ENCODE measurements at places on chromosomes 12 and 14. TPM values are rescaled to one million over a fixed set of nuclear protein-coding genes. Genes with fewer than 3 reads are reported as not detected.

LRRC10 gene
- total RNA-seq: not detected

AP4S1 gene
- total RNA-seq: 8.8 TPM

TAS2R7 gene
- not detected for total RNA-seq

DNA sequence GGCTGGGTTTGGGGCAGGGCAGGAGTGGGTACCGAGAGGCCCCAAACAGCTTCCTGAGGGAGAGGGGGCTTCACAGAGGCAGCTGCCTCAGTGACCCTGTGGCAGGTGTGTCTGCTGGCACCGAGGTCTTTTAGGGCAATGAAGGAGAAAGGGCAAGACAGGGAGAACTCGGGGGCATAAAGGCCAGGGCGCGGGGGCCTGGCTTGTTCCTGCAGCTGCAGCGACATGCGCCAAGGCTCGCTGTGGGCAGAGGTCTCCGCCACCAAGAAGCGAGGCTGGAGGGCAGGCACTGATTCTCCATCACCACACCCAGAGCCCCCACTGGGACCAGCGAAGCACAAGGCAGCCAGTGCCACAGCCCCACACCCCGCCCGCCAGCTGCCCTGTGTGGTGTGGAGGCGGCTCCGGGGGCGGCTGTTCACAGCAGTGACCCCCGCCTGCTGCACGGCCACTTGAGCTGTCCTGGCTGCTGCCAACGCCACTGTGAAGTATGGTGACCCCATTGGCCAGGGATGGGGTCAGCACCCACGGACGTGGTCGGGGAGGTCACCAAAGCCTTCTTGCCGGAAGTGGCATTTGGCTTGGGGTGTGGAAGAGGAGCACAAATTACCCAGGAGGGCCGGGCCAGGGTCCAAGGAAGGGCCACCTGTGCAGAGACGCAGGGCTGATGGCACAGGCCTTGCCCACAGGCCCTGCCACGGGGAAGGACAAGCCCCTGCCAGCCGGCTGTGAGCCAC lies 16.4 kb downstream of the BAG5 start:
- DNase-seq: no peak

GRCh38 chr12:117038023-117038680 lies 61.1 kb downstream of the TESC start:
- DNase-seq: no peak

DNA sequence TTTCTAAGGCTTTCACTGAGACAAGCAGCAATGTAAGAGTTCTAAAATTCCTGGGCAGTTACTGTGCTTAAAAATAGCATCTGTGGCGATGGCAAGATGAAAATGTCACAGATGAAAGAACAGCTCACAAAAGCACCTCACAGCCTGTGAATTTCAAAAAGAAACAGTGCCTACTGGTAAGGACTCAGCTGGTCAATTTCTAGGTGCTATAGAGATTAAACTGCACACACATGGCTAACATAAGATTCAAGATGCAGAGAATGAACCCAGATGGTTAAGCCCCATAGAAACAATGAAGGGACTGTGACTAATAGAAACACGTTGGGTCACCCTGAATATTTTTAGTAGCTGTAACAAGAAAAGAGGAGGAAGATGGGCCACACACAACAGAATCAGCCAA lies 12.0 kb upstream of the IL26 start:
- no peak for DNase-seq

DNA sequence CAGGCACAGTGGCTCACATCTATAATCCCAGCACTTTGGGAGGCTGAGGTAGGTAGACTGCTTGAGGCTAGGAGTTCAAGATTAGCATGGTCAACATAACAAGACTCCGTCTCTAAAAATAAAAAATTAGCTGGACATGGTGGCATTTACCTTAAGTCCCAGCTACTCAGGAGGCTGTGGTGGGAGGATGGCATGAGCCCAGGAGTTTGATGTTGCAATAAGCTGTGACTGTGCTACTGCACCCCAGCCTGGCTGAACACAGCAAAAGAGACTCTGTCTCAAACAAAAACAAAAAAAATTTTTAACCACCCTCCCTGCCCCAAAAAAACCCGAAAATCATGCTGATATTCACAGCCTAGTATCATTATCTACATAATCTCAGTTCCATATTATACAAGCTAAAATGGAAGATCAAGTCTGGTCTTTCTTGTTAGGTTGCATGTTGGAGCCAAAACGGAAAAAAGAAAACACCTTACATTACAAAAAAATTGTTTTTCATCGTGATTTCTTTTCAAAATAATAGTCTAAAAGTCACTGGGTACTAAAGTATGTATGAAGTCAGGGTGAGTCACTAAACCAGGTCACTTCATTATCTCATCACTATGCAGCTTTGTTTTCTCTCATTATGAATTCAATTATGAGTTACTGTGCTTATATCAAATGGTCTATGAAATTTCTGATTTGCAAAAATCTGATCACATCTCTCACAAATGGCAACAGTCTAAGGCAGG lies 13.8 kb downstream of the GXYLT1 start:
- no peak for DNase-seq

DNA sequence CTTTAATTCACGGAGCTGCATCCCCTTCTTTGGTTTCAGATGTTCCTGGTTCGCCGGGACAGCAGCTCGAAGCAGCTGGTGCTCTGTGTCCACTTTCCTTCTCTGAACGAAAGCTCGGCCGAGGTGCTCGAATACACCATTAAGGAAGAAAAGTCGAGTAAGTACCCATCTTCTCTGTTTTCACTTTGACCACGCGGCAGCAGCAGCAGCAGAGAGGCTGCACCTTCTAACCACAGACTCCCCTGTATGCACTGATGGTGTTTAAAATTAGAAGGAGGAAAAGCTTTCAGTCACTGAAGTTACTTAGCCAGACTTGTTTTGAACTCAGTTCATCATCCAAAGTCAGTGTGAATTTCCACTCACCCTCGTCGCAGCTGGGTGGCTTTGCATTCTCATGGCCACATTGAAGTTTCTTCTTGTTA lies 63.8 kb downstream of the RIN3 start:
- DNase-seq: peak; percentile 38

All from activated naive CD8-positive, alpha-beta T cell treated with anti-CD3 and anti-CD28 coated beads for 36 hours (primary cell).